ENCODE measurements at places on chromosomes 7 and 10.

DNA sequence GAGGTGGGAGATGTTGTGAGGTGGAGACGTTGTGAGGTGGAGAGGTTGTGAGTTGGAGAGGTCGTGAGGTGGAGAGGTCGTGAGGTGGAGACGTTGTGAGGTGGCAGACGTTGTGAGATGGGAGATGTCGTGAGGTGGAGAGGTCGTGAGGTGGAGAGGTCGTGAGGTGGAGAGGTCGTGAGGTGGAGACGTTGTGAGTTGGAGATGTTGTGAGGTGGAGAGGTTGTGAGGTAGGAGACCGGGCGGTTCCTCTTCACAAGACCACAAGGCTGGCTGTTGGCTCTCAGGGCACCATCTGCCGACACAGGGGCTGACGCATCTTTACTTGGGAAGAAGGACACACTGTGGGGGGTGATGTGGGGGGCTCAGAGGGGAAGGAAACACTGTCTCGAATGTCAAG, 34.7 kb upstream of the SHH start:
- no peak for DNase-seq

- peak; percentile 17 for DNase-seq
Observed at GRCh38 chr10:132971448-132972148, 29.2 kb upstream of the CFAP46 start.

GRCh38 chr7:137296576-137296975, 47.0 kb downstream of the PTN start:
- no peak for DNase-seq

DNA sequence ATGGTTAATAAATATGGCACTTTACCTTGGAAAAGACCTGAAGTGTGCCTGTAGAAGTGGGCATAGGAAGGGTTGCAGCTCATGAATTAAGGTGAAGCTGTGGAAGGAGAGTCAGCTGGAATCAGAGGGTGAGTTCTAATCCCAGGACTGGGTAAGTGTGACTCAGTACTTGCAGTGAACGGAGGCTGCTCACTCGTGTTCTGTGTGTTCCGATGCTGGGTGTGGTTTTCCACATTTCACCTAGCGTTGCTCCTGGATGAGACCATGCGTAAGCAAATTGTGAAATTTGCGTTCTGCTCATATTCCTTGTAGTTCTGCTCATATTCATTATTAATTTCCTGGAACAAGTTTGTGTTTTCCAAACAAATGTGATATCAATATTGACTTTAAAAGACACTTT, 22.4 kb upstream of the TMEM236 start:
- DNase-seq = no peak

DNA sequence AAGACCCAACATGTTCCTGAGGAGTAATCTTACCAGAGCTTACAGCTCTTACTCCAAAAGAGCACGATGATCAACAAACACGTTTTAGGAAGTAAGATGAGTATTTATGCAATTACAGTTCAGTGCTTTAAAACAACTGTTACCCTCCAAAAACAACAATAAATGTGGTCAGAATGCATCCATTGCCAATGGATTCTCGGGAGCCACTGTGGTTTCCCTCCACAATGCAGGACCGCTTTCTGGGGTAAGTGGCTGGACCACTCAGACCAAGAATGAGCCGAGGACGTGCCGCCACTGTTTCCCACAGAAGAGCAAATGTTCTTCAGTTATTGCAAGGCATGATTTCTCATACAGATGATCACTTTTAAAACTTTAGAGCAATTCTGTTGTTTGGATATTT, 232.3 kb upstream of the MKLN1 start:
- DNase-seq = no peak

GRCh38 chr7:66921396-66921917, 432 bp downstream of the TMEM248 start:
- DNase-seq = peak; percentile 60

DNA sequence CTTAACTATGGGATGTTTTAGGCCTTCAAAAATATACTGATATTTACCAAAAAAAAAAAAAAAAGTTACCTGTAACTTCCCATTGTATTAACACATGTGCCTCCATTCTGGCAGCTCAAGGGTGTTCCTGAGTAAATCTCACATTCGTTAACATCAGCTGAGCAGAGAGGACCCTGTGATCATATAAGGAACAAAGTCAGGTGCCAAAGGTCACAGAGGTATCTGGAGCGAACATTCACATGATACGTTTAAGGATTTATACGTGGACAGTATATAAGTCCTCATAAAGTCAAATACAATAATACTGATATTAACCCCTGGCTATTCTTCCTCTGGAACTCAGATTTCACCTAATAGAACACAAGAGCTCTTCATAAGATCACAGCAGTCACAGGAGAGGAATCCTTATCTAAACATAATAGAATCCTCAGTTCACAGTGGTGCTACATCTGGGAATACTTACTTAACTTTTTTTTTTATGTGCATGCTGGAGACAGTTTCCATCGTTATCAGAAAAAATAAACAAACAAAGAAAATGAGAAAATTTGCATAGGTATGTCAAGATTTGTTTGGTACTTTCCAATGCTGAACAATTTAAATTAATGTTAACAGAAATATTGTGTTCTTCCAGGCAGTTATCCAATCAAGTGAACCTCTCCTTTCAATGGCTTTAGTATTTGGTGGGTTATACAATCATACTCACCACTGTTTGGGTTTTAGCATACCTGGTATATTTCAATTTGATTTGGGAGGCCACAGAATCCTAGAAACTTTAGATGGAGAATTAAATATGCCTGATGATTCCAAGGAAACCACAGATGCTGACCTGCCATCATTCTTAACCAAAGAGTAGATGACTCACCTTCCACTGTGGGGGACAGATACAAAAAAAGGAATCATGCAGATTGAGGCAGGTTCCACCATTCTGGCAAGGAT, 6.6 kb downstream of the CUBN start:
- no peak for DNase-seq

GRCh38 chr10:3866332-3866731, 81.3 kb upstream of the KLF6 start:
- DNase-seq = no peak

DNA sequence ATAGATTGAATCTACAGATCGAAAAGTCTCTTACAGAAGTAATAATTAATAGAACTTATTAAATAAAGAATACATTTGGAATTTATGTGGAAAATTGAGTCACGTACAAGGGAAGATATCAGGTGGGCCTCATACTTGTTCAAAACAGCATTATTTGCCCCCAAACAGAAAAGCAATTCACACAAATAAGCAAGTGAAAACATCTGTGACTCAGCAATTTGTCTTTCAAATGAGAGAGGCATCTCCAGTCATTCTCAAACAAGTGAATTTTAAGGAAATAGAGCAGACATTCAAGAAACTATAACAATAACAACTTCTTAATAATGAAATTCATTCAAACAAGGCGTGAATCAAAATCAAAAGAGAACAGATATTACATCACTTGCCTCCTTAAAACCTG, 50.1 kb downstream of the SEMA3A start:
- DNase-seq = no peak

- DNase-seq = peak; percentile 77
Observed at GRCh38 chr7:101815826-101816594, 1.4 kb upstream of the CUX1 start.

- DNase-seq = no peak
Observed at GRCh38 chr10:89022734-89023133, 32.1 kb downstream of the FAS start.

DNA sequence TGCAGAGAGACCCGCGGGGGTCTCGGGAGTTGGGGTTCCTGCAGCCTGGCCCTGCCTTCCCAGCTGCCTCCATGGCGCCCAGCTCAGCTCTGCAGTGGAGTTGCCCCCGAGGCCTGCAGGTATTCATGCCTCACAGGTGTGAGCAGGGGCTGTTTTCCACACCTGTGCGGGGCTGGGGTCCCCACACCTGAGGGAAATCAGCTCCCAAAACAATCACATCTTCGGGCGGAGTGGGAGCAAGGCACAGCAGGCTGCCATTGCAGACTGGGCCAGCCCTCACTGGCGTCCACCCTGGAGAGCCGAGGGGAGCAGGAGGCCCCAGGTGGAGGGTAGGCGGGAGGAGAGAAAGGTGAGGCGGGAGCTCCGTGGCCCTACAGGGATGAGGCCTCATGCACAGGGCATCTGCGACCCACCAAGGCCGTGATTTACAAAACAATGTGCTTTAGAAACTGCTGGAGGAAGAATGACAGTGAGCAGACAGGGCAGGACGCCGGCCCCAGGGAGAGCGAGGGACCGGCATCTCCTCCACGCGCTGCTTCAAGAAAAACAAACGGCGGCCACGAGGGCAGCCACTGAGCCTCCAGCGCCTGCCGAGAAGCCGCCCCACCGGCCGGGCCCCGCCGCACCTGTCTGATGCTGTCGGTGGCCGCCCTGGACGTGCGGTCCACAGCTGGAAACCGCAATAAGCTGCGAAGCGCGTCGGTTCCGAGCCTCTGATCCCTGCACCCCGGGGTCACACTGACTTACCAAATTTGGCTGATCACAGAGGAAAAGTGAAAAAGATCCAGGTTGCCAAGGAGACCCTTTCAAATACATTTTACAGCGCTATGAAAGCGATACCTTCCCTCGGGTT, 53.0 kb upstream of the PDGFA start:
- no peak for DNase-seq

DNA sequence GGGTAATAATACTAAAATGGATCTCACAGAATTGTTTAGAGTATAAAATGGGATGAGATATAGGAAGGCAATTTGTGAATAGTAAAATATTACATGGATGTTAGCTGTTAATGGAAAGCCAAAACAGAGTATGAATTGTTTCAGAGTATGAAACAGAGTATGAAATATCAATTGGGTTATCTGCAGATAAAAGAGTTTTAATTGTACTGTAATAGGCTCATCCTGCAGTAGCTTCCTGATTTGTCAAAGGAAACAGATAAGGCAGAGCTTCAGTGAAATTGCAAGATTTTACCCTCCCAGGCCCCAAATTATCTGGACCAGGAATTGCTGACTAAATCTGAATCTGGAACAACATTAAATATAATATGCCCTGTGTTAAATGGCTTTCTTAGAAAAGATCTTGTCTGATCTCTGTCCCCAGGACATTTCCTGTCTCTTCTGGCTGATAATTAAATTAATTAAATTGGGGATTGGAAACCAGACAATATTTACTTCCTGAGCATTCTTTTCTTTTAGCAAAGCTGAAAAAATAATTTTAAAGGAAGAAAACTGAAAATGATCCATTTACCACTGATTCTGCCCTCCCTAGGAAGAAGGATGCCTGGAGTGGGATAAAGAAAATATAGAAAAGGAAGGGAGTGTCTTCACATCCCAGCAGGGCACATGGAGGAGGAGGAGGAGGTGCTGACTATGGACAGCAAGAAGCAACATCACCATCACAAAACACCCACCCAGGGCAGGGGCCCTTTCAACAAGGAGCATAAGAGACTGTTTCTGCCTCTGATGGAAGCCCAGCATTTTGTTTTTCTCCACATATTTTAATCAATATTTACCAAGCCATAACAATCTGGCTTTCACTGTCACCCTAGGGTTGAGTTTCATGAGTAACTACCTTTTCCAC, 18.5 kb downstream of the PTN start:
- no peak for DNase-seq

DNA sequence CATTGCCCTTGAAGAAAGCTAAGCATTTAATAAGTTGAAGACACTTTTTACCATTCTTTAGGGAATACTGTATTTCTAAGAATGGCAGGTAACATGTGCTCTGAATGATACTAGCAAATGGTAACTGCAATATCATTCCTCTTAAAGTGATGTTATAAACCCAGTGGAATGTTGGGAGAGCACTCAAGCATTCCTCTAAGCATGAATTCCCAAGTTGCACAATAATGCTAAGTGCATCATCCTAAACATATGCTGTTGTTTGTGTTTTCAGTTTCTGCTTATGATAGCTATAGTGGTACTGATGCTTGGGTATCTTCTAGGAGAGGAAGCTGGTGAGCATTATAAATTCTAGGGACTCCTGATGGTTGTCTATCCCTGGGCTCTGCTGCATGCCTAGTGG, 673.9 kb downstream of the PHTF2 start:
- no peak for DNase-seq

GRCh38 chr10:9762966-9763656, 1254.6 kb upstream of the CELF2 start:
- DNase-seq = no peak

DNA sequence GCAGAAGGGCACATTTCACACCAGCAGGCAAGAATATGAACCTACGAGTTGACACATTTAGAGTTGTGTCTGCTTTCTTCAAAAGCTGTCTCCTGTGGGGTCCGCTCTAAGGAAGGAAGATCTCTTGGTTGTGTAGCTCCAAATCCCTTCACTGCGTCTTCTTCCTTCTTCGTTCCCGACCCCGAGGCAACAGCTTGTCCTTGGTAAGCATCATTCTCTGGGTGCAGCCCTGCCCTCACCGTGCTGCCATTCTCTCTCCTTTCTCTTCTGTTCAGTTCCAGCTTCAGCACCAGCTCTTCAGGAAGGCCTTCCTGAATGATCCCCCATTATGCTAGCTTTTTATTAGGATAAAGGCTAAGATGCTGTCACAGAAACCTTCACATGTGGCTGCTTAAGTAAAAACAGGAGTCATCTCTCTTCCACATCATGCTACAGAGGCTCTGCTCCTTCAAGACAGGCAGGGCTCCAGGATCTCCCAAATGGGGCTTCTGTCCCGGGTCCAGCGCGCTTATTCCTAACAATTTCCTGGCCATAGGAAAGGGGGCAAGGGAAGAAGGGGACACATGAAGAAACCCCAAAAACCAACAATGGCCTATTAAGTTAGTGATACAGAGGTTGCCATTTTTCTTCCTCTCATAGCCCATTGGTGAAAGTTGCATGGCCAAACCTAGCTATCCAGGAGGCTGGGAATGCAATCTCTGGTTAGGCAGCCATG, 52.2 kb upstream of the SHH start:
- no peak for DNase-seq

DNA sequence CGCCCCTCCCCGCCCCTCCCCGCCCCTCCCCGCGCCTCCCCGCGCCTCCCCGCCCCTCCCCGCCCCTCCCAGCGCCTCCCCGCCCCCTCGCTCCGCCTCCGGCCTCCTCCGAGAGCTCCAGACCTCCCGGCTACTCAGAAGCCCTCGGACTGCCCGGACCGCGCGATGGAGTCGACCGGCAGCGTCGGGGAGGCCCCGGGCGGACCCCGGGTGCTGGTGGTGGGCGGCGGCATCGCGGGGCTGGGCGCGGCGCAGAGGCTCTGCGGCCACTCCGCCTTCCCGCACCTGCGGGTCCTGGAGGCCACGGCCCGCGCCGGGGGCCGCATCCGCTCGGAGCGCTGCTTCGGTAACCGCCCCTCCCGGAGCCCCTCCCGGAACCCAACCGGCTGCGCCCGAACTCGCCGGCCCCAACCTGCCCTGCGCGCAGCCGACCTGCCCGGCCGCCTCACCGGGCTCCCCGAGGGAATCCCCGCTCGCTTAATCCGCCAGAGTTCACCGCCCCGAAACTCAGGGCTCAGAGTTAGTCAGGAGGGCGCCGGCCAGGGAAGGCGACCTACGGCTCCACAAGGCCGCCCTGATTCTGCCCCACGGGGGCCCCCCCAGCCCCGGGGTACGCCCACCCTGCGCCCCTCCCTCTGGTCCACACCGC, at the start of gene PAOX:
TSS of gene PAOX (plus strand) at position 111 of the 649 bp plus-strand sequence. CDS start at position 166, 55 bp downstream.
- peak; percentile 85 for DNase-seq

DNA sequence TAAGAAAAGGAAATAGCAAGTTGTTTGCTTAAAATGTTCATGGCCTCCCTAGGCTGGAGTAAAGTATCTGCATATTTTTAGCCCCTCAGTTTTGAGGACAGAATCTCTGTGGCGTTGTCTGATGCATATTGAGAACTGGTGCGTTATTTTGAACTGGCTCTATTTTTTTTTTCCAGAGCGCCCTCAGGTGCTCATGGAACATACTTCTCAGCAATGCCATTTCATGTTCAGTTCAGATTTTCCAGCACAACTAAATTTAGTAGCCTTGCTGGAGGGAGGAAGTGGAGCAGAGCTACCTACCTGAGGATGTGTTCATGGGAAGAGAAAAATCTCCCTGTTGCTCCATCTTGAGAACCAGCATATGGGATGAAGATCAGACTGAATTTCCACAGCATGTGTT, 870.5 kb downstream of the LRMDA start:
- DNase-seq = no peak

GRCh38 chr7:139482662-139483466, 609 bp downstream of the KLRG2 start:
- DNase-seq = no peak

All from right lobe of liver (tissue), 6 donors.